ENCODE measurements at places on chromosomes 7 and 10. TPM values are rescaled to one million over a fixed set of nuclear protein-coding genes. Genes with fewer than 3 reads are reported as not detected.

Gene SLC25A13
- 40.8 TPM for total RNA-seq

GRCh38 chr7:25781704-25782103, 370.3 kb upstream of the NFE2L3 start:
- no peak for DNase-seq

Gene SCIN
- 24.7 TPM for total RNA-seq

Gene NANOS1
- 0.91 TPM for total RNA-seq

GRCh38 chr10:52343439-52343838, 29.4 kb downstream of the DKK1 start:
- DNase-seq = no peak

Gene CPA2
- 2.0 TPM for total RNA-seq

DNA sequence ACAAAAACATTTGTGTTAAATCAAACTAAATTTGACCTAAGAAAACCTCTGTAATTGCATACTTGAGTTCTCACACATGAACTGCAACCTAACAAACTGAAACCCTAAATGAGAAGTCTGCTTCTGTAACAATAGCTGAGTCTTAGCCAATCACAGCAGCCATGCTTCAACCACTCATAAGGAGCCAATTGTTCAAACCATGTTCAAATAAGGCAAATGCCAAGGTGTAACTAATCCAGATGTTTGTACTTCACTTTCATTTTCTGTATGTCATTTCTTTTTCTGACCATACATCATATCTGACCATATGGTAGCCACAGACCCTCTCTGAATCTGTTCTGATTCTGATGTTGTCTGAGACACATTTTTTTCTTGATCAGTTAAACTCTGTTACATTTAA, 47.5 kb upstream of the ANTXRL start:
- DNase-seq = peak; percentile 31

Gene GLRX3
- total RNA-seq = 71.1 TPM

Gene TIAL1
- total RNA-seq = 149 TPM

DNA sequence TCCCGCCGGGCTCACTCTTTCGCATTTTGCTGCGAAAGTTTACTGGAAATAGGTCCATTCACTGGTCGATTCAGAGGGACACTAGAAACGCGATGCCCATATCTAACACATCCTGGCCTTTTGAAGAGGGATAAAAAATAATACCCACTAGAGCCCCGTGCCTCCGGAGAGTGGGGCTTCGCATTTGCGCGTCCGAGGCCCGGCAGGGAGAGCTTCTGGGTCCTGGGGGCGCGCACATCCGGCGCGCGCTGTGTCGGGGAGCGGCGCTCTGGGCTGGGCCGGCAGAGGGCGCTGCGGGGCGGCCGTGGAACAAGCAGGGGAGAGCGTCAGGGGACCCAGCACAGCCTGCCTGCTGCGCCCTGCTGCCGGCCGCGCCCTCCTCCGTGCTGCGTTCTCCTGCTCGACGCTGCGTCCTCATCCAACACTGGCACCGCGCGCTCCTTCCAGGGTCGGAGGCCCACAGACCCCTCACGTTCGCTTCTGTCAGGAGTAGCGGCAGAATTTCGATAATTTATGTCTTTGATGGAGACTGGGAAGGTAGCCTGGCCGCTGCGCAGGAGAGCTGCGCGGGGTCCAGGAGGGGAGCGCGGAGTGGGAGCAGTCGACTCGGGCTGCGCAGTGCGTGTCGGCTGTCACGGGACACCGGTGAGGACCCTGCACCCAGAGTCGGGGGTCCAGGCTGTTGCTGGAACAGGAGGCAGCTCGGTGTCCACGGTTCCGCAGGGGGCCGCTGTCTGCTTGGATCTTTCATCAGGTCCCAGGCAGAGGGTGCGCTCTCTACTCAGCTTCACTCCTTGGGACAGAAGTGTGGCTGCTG, 41.5 kb upstream of the ZNF32 start:
- DNase-seq = peak; percentile 94

GRCh38 chr7:32616625-32617024, 121.3 kb downstream of the AVL9 start:
- DNase-seq = no peak

Gene LRRC18
- total RNA-seq = 3.1 TPM

GRCh38 chr10:88996927-88997326, 6.3 kb downstream of the FAS start:
- DNase-seq = no peak

- DNase-seq = no peak
Observed at GRCh38 chr10:114396464-114396863, 7.8 kb downstream of the AFAP1L2 start.

DNA sequence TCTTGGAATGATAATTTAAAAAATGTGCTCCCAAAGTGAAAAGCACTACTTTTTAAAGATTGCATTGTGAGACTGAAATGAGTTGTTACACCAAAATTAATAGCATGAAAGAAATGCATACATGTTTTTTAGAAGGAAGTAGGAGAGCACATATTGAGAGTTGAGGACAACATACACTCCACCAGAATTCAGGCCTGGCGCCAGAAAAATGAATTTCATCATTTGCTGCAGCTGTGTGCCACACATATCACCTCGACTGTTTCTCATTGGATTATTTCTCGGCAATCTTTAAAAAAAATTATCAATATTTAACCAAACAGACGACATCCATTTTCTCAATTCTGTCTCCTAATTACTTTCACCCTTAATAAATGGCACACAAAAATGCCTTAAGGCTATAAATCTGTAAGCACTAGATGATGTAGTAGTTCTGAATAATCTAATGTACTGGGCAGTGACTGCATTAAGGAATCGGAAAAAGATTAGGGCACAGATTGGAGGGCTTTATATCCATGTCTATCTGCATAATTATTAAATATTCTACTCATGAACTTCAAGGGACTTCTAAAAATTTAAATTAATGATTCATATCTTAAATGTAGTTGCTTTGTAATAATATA, 590.4 kb downstream of the NXPH1 start:
- peak; percentile 40 for DNase-seq

Gene HYAL4
- total RNA-seq = 0.74 TPM

GRCh38 chr7:5429253-5429856, 5.7 kb upstream of the TNRC18 start:
- DNase-seq = peak; percentile 86

Gene GPR15LG
- not detected for total RNA-seq

- no peak for DNase-seq
Observed at GRCh38 chr10:33733058-33733457, 398.6 kb upstream of the NRP1 start.

GRCh38 chr10:35520996-35521395, 84.1 kb upstream of the GJD4 start:
- peak; percentile 22 for DNase-seq

DNA sequence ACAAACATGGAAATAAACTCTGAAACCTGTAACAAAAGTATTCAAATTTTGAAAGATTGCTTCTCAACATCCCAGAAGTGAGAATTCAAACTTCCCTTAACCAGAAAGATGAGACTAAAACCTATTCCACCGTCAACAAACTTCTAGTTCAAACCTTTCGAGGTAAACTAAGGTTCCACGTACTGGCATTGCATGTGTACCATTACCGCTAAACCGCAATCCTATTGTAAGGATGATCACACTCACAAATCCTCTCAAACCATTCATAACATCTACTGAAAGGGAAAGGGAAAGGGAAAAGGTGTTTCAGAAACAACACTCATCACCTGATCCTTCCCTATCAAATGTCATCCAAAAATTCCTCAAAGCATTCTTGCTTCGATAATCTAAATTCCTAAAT, 3.1 kb downstream of the SMURF1 start:
- DNase-seq = no peak

Gene RBM20
- 1.0 TPM for total RNA-seq

GRCh38 chr7:130419658-130420057, 21.2 kb downstream of the CEP41 start:
- DNase-seq = no peak

DNA sequence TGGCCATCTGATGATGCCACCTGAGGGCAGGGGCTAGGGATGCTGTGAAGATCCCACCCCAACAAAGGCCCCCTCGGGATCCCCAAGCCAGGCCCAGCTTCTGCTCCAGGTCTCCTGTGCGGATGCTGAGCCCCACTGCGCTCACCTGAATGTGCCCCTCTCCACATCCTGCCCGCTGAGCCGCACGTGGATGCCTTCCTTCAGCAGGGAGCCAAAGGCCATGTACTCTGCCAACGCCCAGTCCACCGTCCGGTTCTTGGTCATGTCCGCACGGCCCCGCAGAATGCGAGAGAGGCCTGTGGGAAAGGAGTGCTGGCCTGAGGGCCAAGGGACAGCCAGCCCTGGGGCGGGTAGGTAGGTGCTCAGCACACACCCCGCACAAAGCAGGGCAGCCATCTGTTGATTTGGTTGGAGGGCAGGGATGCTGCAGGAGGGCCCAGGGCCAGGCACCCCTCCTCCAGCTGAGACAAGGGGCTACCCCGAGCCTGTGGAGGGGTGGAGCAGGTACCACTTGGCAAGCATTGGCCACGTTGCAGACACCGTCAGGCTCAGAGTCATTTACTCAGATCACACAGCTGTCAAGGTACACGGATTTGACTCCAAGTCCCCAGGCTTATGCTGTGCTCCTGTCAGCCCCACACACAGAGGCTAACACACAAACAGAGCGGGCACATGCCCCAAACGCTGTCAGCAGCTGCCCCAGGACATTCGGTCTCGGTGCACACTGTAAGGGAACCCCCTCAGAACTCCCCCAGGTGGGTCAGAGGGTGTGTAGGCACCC, 19.2 kb downstream of the OGDHL start:
- no peak for DNase-seq

GRCh38 chr10:28077889-28078288, 79.0 kb upstream of the ODAD2 start:
- no peak for DNase-seq

- peak; percentile 67 for DNase-seq
Observed at GRCh38 chr7:44277851-44278250, 47.5 kb downstream of the CAMK2B start.

Gene GIMAP7
- 30.8 TPM for total RNA-seq

GRCh38 chr7:143382791-143383641, 1.9 kb downstream of the ZYX start:
- no peak for DNase-seq

- no peak for DNase-seq
Observed at GRCh38 chr10:17564911-17565310, 52.3 kb downstream of the HACD1 start.

Gene PLPP4
- not detected for total RNA-seq

Gene TAS2R5
- 1.2 TPM for total RNA-seq

- DNase-seq = peak; percentile 43
Observed at GRCh38 chr7:144842377-144842851, 6.6 kb upstream of the TPK1 start.

- peak; percentile 38 for DNase-seq
Observed at GRCh38 chr7:127474457-127474856, 81.9 kb upstream of the ZNF800 start.

GRCh38 chr10:88721392-88721791, 15.3 kb downstream of the LIPK start:
- DNase-seq = no peak

GRCh38 chr7:96823274-96823673, 113.6 kb upstream of the SEM1 start:
- no peak for DNase-seq

DNA sequence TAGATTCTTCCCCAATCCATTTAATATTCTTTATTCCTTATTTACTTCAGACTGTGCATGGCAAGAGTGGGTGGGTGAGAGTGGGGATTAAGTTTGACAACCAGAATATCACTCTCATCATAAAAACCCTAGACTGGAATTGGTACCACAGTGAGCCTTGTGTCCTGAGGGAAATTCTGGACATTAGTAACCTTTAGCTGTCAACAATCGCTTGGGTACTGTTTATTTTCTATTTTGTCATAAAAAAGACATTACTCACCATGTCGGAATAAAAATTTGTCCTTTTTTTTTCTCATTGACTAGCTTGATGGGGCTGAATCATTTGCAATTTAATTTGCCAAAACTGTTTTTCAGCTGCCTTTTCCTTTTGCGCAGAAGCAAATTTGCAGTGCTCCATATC, 176.1 kb upstream of the SEMA3C start:
- no peak for DNase-seq

DNA sequence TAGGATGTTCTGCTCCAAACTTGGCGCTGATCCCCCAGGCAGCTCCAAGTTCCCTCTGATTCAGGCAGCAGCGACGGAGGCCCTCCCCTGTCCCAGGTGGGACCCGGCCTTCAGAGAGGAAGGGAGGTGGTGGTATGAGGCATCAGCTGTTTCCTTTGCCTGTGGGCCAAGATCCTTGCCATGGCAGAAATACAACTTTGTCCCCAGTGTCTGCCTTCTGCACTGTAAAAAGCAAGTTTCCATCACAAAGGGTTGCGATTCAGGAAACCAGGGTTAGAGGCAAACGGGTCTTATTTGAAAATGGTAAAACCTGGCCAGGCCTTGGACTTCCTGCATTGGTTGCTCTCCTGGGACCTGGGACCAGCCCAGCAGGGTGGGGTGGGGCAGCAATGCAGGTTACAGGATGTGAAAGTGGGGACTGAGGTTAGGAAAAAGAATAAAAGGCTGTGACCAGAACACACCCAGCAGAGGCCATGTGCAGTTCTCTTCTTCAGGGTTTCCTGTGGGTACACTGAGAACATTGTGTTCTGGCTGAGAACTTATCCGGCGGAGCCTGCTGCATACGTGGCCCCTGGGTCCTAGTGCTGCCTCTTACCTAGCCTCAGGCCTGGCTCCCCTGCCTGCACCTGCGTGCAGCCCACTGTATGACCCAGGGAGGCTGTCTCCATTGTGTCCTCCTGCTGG, 25.1 kb upstream of the DDIT4 start:
- DNase-seq = peak; percentile 81

- no peak for DNase-seq
Observed at GRCh38 chr10:110546499-110547110, 20.9 kb upstream of the SMC3 start.

GRCh38 chr10:105965141-105965540, 1199.4 kb downstream of the SORCS1 start:
- peak; percentile 61 for DNase-seq

Gene RELN
- 3.3 TPM for total RNA-seq

DNA sequence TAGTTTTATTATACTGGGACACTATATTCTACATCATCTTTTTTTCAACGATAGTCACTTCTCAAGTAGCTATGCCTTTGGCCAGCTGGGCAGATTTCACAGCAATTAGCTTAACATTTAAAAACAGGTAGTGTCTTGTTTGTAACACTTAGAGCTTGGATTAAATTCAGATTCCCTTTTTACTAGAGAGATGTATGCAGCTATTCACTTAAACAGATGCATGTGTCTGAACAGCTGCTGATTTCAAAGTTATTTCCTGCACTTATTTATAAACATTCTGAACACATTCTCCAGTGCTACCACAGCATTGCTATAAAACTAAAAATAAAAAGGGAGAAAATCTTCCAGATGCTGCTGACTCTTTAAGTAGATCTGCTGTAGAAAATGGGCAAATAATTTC, 637.2 kb downstream of the POM121L12 start:
- no peak for DNase-seq

DNA sequence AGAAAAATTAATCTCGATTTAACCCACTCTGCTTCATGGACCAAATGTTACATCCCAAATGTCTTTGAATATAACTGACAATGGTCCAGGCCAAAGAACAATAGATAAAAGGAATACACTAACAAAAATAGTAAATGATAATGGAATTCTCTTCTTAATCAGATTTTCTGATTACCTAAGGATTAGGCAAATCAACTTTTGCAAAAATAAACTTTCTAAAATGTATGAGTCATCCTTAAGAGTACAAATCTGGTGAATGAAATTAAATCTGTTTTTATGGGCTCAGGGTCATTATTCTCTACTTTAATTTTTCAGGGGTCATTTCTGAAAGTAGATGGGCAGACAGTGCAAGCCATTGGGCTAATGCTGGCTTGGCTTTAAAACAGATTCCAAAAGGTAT, 102.1 kb upstream of the FAM13C start:
- DNase-seq = no peak

GRCh38 chr7:91089382-91089963, 174.8 kb upstream of the FZD1 start:
- DNase-seq = peak; percentile 87
